ENCODE measurements at places on chromosomes 3 and 15. TPM values are rescaled to one million over a fixed set of nuclear protein-coding genes. Genes with fewer than 3 reads are reported as not detected.

Gene MCF2L2
- 6.4 TPM for total RNA-seq

DNA sequence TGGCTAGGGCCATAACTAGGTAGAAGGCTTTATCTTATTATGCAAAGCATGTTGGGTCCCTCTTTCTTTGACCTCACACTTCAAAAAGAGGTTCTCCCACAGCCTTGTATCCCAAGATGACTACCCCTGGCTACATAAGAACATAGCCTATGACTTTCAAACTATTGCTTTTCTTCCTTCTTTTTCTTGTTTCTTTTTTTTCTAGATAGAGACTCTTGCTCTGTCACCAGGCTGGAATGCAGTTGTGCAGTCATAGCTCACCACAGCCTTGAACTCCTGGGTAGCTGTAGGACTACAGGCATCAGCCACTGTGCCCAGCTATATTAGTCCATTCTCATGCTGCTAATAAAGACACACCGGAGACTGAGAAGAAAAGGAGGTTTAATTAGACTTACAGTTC lies 47.2 kb downstream of the DIPK2A start:
- no peak for DNase-seq

DNA sequence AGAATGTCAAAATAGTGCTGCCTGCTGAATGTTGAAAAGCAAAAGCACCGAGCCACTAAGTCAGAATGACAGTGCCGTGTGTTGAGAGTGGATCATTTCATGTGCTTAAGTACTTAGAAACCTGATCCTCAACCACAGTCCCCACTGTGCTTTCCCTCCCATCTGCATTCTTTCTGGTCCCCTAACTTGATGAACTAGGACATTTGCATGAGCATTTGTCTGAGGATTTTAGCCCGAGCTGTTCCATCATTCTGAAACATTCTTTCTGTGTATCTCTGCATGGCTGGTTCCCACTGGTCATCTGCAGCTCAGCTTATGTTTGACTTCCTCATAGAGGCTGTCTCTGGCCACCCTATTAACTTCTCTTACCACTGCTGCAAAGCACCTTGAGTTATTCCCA lies 42.0 kb downstream of the SST start:
- DNase-seq = peak; percentile 42

GRCh38 chr3:117932441-117932840 lies 1102.2 kb downstream of the IGSF11 start:
- no peak for DNase-seq

Data from H9 (cell line).